NCI-H226 (cell line): ENCODE measurements at places on chromosomes 12 and 14.

GRCh38 chr12:52942901-52943181, 6.1 kb upstream of the KRT18 start:
- no peak for DNase-seq

DNA sequence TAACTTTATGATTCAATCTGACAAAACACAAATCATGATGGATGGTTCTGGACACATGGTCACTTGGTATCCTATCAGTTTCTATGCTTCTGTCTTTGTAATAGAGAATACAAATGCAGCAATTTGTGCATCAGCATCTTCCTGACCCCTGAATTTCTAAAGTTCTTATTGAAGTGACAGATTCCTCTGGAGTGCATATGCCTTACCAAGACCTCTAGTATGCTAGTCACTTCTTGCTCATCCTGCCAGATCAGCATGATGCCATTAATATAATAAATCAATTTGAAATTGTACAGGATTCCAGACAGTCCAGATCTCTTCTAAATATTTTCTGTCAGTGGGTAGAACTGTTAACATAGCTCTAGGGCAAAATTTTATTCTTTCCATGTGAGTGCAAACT, 40.6 kb upstream of the GLIPR1 start:
- no peak for DNase-seq

DNA sequence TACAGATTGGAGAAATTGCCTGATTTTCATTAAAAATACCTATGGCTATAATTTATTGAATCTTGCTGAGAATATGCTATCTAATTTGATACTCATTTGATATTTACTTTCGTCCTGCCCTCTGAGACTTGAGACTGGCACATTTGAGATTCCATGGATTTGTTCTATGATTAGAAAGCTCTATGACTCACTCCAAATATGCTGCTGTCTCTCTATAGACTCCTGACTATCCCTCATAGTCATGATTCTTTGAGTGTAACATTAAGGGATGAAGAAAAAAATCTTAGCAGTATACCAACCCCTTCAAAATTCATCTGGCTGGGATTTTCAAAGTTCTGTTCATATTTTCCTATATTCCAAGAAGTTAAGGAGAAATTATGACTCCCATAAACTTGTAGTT, 191.9 kb downstream of the LRIG3 start:
- peak; percentile 71 for DNase-seq

- DNase-seq, result no peak
Measured at GRCh38 chr12:78181544-78182162, 351.0 kb downstream of the NAV3 start.

DNA sequence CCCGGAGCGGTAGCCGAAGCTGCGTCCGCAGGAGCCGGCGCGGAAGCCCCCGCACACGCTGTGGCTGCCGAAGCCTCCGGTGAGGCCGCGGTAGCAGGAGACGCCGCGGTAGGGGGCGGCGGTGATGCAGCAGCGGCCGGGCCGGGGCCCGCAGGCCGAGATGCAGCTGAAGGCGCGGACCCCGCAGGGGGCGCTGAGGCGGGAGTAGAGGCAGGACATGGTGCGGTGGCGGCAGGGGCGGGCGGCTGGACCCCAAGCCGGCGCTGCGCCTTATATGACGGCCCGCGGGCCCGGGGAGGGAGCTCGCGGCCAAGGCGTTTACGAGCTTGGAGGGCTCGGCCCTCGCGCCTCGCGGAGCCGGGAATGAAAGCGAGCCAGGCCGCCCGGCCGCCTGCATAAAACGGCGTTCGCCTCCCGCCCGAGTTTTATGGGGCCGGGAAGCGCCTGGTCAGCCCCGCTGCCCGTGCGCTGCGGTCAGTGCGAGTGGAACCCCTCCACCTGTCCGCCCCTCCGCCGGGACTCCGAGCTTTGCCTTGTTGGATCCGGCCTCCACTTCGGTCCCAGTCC, 16.0 kb upstream of the KRT86 start:
- DNase-seq, result no peak

- DNase-seq, result no peak
Measured at GRCh38 chr14:101877766-101878165, 86.6 kb upstream of the DYNC1H1 start.

DNA sequence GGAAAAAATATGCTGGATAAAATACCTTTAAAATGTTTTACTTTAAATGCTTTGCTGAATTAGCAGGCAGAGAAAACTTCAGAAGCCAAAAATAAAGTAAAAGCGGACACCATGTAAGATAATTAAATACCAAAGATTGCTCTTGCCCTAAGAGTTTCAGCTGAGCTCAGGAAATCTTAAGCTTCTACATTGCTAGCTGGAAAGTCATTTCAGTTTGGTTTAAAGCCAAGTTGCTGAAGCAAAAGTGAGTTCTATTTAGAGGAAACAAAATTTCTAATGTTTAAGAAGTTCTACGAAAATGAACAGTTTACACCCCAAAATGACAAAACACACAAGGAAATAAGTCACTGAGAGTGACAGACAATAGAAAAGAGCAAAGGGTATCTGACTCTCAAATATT, 310.0 kb downstream of the ADAMTS20 start:
- DNase-seq, result peak; percentile 31

GRCh38 chr12:62379026-62379722, 87.5 kb upstream of the MON2 start:
- no peak for DNase-seq

- no peak for DNase-seq
Measured at GRCh38 chr12:10018386-10018785, 8.0 kb downstream of the CLEC12B start.

DNA sequence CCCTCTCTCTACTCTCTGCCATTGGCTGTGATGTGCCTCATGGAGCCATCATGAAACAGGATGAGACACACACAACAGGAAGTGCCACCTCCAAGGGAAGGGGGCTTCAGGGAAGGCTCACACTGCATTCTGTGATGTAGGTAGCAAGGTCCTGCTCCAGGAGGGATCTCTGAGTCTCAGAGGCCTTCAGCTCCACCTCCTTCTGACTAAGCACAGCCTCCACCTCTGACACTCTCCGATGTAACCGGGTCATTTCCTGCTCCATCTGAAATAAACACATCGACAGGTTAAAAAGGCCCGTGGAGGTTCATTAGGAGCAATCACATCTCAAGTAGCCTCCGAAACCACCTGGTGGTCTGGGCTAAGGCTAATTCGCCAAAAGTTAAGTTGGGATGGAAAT, 93.3 kb downstream of the CIT start:
- DNase-seq, result no peak

- DNase-seq, result no peak
Measured at GRCh38 chr14:95110178-95110577, 47.2 kb downstream of the DICER1 start.

DNA sequence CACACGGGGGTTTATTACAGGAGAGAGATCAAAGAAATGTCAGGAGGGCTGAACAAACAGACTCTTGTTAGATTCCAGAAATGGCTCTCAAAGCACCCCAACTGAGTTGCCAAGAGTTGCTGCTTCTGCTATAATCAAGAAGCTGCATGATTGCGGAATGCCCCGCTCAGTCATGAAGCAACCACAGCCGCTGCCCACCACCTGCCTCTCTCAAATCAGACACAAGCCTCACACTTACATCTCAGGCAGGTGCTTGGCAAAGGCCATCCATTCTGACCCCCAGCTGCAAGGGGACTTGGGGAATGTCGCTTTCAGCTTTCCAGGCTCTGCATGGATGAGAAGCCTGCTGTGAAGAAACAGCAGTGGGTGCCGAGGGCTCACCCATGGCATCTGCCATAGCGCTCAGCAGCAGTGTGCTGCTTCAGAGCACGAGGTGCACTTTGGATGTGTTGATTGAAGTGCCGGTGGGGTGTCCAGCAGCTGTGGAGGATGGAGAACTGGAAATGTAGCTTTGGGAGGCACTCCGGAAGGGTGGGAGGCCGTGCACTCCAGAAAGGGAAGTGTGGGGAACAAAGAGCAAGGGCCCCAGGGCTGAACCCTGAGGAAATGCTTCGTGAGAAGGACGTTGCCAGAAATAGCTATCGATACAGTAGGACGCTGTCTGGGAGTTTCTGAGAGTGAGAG, 37.7 kb downstream of the LRRC74A start:
- no peak for DNase-seq

DNA sequence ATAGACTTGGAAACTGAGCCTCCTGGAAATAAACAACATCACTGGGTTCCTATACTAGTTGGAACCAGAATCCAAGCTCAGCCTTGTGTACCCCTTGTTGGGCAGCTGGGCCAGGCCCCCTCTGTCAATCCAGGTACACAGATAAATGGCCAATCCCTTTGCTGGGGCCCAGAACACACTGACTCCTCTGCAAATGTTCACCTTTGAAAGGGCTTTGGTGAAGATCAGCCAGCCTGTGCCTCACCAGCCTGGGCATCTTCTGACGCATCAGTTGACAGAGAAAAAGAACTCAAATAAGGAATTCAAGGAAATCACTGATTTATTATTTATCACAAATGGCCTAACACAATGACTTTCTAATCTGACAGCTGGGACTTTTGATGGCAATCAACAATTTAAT, 1090.2 kb downstream of the BCL11B start:
- no peak for DNase-seq

DNA sequence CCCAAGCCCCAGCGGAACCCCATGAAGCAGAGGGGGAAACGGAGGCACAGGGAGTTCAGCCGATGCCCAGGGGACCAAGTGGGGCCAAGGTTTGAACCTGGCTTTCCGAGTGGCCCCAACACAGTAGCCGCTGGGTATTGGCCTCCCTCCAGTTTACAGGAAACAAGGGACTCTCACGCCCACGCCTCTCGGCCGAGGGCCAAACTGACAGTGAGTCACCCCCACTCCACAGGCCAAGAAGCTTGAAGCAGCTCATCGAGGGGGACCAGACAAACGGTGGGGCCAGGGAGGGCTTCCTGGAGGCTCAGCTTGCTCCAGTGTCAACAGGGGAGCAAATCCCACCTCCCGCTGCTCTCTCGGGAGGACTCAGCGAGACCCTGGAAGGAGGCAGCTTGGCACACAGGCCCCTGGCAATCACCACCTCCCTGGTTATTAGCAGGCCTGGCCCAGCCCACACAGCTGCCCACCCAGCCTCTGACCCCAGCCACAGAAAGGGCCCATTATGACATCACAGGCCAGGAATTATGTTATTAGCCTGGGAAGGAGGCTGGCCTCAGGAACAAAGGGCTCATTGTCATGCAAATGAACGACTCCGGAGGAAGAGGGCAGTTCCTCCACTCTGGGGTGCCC, 54.6 kb downstream of the NCOR2 start:
- peak; percentile 87 for DNase-seq

DNA sequence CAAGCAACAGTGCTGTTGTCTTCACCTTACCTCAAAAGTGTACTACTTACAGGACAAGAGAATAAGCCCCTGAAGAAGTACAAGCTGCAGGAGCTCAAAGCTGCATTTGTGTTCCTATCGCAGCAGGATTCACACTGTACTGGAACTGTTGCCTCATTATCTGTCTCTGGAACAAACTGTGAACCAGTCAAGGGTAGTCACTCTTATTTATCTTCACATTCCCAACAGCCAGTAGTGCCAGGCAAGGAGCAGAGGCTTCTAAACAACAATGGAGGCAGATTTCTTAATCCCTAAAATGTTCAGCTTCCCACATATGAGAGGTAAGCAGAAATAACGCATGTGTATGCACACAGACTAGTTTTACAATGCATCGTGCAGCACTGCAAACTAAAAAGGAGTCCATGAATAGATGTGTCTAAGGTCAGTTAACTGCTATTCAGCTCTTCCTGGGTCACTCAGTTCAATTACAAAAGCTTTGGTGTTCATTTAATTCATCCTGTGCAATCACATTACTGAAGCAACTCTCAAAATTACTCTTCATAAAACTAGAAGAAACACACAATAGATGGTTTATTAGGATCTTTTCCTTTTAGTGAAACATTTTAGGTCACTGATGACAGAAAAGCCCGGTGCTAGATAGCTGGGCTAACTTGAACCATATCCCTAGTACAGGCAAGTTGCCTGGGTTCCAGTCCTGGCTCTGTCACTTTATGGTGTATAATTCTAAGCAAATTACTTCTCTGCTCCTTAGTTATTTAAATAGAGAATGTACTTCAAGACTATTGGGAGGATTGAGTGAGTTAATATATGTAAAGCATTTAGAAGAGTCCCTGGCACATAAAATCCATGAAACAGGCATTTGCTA, 2.7 kb downstream of the APPL2 start:
- DNase-seq, result no peak

DNA sequence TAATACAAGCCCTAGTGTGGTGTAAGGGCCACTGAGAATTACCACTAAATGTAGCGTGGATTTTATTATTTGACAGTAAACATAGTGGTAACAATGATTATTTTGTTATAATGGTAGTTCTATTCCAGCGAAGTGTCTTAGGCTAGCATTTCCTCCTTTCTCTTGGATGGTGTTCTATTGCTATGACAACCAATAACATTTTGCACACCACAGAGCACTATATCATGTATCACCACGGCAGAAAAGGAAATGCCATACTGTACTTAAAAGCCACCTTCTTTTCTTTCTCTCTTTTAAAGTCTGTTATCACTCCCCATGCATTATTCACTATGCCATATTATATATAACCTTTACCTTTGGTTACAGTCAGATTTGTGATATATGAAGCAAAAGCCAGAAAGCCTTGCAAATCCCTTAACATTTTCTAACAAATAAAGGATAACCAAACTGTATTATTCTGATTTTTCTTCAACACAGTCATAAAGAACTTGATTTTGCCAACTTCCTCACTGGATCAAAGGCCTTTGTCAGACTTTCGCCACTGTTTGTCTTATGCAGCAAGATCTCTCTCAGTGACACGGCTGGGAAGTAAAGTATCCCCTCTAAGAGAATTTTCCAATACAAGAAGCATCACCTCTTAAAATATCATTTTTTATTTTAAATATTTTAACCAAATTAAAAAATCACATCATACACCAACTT, 195.8 kb downstream of the FOXN3 start:
- peak; percentile 4 for DNase-seq

DNA sequence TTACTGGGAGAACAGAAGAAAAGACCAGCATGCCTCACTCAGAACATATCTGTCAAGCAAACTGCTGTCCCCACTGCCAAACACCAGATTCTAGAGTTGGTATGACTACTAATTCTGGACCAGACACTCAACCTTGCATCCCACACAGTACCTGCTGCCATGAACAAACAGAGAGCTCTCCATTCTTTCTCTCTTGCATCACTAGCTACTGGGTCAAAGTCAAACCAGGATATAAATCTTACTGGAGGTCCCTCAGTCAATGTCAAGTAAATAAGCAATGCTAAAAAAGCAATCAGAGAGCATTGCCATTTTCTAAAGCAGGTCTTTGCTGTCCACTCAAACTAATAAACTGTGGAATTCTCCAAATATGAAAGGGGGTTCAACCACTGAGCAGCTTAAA, 452.4 kb upstream of the SEL1L start:
- DNase-seq, result no peak

GRCh38 chr14:93728651-93729016, 59.7 kb downstream of the PRIMA1 start:
- no peak for DNase-seq

DNA sequence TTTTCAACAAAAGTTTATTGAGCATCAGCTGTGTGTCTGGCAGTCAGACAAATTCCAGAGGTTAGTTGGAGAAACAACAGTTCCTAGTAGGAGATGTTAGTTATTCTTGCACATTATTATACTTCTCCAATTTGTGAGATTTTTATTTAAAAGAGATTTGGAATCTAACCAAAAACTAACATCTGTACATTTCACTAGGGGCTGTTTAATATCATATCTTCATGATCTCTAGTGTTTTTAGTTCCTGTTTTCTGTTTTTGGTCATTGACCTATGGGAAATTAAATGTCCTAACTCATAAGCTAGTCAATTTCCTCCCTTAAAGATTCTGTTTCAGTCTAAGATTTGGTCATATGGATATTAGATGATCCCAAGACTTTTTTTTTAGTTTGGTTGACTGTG, 34.1 kb upstream of the KLHDC2 start:
- DNase-seq, result no peak

- no peak for DNase-seq
Measured at GRCh38 chr12:125202421-125202820, 137.2 kb downstream of the AACS start.

GRCh38 chr12:14307004-14307403, 58.5 kb upstream of the ATF7IP start:
- no peak for DNase-seq
